KBM-7 (cell line): ENCODE measurements at places on chromosomes 4 and X.

DNA sequence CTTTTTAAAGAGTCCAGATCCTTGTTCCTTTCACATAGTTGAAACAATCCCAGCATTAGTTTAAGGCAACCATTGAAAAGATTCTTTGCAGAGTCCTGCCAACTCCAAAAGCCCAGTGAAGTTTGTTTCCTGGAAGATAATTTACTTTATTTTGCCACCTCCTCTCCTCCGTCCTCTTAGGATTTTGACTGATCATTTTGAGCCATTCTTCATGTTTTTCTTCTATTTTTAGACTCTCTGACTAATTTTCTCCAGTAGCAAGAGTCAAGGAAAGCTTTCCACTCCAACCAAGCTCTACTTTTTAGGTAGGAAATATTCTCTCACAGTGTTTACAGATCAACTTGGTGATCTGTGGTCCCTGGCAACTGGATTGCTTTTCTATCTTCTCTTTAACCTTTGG is 10.3 kb downstream of the NCBP2L start:
- no peak for DNase-seq

GRCh38 chr4:175833574-175834311 is 21.7 kb upstream of the GPM6A start:
- DNase-seq: no peak

DNA sequence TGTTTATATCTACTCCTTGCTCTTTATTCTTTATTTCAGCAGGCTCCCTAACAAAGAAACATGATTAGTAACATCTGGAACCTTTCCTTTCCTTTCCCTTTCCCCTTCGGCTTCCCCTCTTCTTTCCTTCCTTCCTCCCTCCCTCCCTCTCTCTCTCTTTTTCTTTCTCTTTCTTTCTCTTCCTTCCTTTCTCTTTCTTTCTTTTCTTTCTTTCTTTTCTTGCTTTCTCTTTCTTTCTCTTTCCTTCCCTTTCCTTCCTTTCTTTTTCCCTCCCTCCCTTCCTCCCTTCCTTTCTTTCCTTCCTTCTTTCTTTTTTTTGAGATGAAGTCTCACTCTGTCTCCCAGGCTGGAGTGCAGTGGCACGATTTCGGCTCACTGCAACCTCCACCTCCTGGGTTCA is 30.7 kb upstream of the RBMX start:
- DNase-seq: no peak

DNA sequence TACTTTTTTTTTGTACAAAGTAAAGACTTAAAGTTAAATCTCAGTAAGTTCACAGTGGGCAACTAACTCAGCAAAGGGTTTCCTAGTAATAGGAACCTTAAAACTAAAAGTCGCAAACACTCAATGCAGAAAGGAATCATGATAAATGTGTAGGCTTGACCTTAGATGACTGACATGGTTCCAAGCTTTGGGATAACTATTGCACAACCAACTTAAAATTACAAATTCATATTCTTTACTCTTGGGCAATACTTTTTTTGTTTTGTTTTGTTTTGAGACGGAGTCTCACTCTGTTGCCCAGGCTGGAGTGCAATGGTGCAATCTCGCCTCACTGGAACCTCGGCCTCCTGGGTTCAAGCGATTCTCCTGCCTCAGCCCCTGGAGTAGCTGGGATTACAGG is 8.2 kb downstream of the ELOVL6 start:
- no peak for DNase-seq

GRCh38 chr4:79294064-79294463 is 31.8 kb downstream of the NAA11 start:
- no peak for DNase-seq

GRCh38 chr4:171846232-171846631 is 33.0 kb downstream of the GALNTL6 start:
- peak; percentile 64 for DNase-seq

DNA sequence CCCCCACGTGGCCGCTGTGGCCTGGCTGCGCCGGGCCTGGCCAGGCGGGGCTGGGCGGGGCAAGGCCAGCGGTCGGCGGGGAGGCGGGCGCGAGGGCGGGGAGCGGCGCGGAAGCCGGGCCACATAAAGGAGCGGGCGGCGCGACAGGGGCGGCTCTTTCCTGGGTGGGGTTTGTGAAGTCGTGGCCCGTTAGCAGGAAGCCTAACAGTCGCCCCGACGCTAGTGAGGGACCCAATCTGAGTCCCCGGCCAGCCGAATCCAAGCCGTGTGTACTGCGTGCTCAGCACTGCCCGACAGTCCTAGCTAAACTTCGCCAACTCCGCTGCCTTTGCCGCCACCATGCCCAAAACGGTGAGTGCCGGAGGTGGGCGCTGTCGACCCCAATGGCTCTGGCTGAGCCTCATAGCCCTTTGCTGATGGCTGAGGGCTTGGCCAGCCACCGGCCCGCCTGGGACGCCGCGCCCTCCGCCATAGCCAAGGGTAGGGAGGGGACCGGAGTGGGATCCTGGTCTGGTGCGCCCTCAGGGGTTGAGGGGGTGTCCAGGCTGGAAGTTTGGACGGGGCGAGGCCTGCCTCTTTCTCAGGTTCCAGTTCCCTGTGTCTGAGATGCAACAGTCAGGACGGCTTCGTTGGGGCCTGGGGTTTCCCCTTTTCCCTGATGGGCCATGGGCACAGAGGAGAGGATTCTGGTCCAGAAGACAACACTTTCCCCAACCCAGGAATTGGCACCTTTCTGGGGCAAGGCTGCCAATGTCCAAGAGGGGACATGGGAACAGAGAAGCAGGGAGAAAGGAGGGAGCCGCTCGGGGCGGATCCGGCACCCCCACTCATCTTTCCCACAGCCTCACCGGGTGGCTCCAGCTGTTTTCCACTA is at the start of gene MSN:
Gene MSN, plus strand, starts transcription at position 152 of the 874 bp plus-strand sequence. Its CDS starts 188 bp downstream, at position 340.
- peak; percentile 73 for DNase-seq

GRCh38 chr4:170015285-170015684 is 10.9 kb downstream of the MFAP3L start:
- DNase-seq: no peak

GRCh38 chr4:107930821-107931774 is at the start of gene CYP2U1:
TSS of gene CYP2U1 (plus strand) at chr4:107931549. CDS start at chr4:107931644, 95 bp downstream.
- peak; percentile 83 for DNase-seq

DNA sequence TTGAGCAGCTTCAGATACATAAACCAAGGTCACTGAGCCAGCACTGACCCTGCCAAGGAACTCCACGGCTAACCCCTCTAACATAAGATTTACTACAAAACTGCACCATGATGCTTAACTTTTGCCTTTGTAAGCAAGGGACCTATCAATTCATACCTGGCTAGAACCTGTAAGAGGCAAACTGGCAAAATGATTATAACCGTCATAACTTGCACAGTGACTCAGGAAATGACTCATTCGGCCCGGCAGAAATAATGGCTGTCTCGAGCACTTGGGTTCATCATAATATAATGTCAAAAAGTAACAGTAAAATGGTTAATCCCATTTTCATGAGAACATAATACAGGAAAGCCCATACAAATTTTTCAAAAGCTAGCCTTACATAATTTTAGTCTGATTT is 17.2 kb downstream of the RASGEF1B start:
- peak; percentile 12 for DNase-seq

- DNase-seq: no peak
Measured at GRCh38 chrX:129717892-129718291, 20.9 kb upstream of the XPNPEP2 start.

GRCh38 chr4:3725936-3726870 is 40.0 kb upstream of the ADRA2C start:
- no peak for DNase-seq

DNA sequence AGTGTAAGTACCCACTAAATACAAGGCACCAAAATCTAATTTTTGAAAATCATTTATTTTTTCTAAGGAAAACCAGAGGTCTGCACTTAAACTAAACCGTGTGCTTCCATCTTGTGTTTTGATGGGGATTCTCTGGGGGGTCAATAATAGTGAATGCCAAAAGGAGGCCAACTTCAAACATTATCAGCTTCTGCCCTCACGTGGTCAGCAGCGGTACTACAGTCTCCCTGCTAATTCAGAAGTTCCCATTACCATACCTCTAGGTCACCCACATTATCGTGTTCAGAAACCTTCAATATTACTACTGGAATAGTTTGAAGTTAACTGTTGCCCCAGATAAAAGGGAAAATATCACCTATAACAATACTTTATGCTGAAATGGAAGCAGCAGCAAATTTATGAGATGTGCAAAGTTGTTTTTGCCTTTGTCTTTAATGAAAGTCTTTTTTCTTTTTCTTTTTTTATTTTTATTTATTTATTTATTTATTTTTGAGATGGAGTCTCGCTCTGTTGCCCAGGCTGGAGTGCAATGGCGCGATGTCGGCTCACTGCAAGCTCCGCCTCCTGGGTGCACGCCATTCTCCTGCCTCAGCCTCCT is 17.3 kb downstream of the CTPS2 start:
- peak; percentile 75 for DNase-seq

- DNase-seq: no peak
Measured at GRCh38 chrX:7115557-7115956, 32.0 kb upstream of the STS start.

DNA sequence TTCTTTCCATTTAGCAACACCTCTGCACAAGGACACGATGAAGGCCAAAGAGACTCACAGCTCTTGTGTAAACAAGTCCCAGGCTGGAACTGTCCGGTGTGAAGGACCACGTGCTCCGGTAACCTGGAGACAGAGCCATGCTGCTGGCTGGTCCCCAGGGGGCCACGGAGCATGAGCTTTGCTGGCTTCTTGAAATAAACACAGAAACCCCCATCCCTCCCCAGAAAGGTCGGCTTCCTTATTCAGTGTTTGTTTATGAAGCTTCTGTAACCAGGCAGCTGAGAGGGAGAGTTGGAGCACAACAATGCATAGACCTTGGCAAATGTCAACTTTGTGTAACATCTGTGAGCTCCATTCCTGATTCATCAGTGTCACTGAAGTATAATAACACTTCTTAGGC is 109.4 kb downstream of the GPR143 start:
- DNase-seq: no peak

DNA sequence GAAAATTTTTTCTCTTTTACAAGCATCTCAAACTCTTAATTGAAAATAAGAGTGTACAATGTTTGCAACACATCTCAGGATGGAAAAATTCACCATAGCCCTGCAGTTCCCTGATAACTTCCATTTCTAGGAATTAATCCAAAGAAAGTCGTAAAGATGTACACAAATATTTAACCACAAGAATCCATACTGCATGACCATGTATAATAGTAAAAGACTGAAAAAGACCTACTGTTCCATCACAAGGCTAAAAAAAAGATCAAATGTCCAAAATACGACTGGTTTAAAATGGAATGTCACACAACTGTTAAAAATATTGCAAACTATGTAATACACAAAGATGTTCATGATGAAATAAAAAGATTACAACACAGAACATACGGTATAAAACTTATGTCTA is 32.1 kb downstream of the HUWE1 start:
- no peak for DNase-seq

- no peak for DNase-seq
Measured at GRCh38 chrX:115284877-115285276, 4.6 kb upstream of the LUZP4 start.

DNA sequence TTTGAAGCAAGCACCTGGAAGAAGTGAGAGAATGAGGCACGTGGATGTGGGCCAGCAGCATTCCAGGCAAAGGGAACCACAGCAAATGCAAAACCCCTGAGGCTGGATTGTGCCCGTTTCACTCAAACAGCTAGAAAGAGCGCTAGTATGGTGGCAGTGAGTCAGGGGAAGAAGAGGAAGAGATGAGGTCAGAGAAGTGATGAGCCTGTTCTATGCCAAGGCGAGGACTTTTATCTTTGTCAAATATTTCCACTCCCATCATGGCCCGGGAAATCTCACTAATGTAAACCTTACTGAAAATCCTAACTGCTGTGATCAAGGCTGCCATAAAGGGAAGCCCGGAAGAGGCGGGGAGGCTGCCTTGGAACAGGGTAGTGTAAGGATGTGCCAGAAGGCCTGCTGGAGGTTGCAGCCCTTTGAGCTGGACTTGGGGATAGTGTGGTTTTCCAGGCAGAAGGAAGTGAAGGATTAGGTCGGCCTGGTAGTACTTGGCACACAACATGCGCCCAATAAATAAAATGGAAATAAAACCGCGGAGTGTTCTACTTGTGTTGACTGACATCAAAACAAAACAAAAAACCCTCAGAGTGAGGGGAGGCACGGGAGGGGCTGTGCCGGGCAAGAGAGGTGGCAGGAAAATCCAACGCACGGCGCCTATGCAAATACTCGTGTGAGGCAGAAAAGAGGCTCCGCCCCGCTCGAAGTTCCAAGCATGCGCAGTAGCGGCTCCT is 1.2 kb upstream of the CDK16 start:
- no peak for DNase-seq

DNA sequence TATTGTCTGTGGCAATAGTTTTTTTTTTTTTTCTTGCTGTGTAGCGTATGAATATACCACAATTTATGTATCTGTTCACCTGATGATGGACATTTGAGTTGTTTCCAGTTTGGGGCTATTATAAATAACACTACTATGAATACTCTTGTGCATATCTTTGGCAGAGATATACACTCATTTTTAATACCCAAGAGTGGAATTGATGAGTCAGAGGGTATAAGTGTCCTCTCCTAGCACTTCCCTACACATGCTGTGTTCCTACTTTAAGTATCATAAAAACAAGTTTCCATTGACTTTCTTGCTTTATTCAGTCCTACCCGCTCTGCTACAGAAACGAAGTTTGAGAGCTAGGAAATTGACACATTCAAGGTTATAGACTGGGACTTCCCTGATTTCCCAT is 39.8 kb downstream of the XIAP start:
- DNase-seq: no peak

DNA sequence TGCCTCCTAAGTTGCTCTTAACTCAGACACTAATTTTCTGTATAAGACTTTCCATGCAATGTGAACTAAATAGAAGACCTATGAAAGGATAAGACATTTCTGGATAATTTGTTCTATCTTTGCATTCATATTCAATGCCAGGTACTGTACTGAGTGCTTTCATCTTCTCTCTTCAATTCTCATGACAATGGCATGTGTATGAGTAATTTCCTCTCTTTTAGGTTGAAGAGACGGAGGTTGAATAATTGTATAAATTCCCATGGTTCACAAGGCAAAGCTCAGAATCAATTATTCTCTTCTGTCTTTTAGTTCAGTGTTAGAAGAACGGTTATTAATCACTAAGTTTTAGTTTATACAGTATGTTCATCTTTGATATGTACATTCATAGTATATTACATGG is 29.3 kb upstream of the CFAP299 start:
- no peak for DNase-seq

DNA sequence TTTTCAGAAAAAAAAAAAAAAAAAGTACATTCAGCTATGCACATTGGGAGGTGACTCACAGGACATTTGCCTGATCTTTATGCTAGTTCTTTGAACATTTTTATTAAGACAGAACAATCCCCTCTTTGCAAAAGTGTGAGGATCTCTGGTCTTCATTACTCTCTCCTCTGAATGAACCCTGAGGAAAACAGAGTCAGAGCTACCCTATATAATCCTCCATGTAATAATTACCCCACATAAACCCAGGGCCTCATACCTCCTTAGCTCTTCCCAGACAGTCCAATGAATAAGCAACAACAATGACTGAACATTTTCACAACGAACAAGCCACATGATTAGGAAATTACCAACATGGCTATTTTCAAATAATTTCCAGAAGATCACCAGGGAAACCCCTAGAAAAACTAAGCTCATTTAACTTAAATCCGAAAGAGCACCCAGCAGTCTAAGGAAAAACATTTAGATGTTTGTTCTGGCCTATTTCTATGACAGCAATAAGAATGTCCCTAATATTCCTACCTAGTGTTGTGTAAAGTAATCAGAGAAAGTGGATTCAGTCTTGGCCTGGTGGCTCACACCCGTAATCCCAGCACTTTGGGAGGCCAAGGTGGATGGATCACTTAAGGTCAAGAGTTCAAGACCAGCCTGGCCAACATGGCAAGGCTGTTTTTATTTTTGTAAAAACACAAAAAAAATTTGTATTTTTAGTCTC is 37.8 kb downstream of the TBC1D9 start:
- DNase-seq: no peak

GRCh38 chr4:112521123-112522023 is 5.4 kb upstream of the NEUROG2 start:
- no peak for DNase-seq
